Effector memory CD4-positive, alpha-beta T cell (primary cell): ENCODE measurements at places on chromosomes 1 and 21.

GRCh38 chr1:182114627-182115023, 53.1 kb upstream of the ZNF648 start:
- H3K36me3 ChIP-seq = no peaks in the 10 kb centered on the region
- H3K27ac ChIP-seq = no peak overlapping the region
- DNase-seq = no peak
- no peaks in the 10 kb centered on the region for H3K27me3 ChIP-seq
- H3K4me1 ChIP-seq = no peaks in the 10 kb centered on the region

DNA sequence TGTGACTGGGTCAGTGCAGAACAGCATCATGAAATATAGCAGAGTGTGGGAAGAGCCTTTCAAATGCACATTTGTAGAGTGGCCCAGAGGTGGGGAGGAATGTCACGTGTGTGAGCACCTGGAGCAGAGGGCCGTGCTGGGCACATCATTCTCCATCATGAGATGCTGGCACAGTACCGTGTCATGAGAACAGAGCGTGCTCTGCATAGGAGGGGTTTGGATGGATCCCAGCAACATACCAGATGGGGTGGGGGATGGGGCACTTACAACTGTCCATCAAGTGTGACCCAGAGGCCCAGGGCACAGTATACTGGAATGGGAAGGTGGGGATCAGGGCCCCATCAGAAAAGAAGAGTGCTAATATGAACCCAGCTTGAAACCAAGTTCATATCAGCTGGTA, 182.0 kb downstream of the LMX1A start:
- H3K4me3 ChIP-seq = no peak overlapping the region
- no peaks in the 10 kb centered on the region for H3K4me1 ChIP-seq
- no peak for DNase-seq
- H3K27ac ChIP-seq = no peak overlapping the region
- H3K27me3 ChIP-seq = no peaks in the 10 kb centered on the region
- no peaks in the 10 kb centered on the region for H3K36me3 ChIP-seq

GRCh38 chr1:41501581-41501980, 17.1 kb upstream of the EDN2 start:
- no peaks in the 10 kb centered on the region for H3K36me3 ChIP-seq
- no peak for DNase-seq
- no peak overlapping the region for H3K27ac ChIP-seq
- no peak overlapping the region for H3K4me3 ChIP-seq
- H3K4me1 ChIP-seq = no peaks in the 10 kb centered on the region
- H3K27me3 ChIP-seq = no peaks in the 10 kb centered on the region

- no peak overlapping the region for H3K27ac ChIP-seq
- no peaks in the 10 kb centered on the region for H3K27me3 ChIP-seq
- H3K36me3 ChIP-seq = no peaks in the 10 kb centered on the region
- DNase-seq = no peak
- H3K4me1 ChIP-seq = no peaks in the 10 kb centered on the region
These were observed 46.1 kb downstream of the PKN2 start for GRCh38 chr1:88730132-88730675.

- H3K36me3 ChIP-seq = no peaks in the 10 kb centered on the region
- DNase-seq = no peak
- H3K27me3 ChIP-seq = no peaks in the 10 kb centered on the region
- no peaks in the 10 kb centered on the region for H3K4me1 ChIP-seq
These were observed 172.5 kb upstream of the GALNT2 start for GRCh38 chr1:229894532-229894931.

DNA sequence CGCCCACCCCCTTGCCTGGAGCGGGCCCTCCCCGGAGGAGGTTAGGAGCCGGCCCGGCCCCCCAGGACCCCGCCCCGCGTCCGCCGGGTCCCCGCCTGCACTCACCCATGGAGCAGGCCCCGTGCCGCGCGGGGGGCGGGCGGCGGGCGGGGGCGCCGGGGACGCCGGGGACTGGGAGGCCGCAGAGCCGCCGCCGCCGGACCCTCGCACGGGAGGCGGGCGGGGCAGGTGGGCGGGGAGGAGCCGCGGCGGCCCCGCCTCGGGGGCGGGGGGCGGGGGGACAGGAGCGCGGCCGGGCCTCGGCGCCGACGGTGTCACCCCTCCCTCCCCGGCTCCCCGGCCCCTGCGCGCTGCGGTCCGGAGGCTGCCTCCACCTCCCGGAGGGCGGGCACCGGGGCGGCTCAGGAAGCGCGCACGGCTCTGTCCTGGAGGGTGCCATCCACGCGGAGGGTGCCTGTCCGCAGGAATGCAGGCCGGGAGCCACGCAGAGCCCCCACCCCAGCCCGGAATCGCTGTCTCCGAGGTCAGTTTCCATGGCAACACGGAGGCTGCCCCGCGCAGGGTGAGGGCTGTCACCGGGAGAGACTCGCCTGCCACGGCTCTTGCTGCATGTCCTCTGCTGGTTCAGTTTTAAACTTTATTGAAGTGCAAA, 5.9 kb upstream of the PLEKHG5 start:
- H3K4me1 ChIP-seq = peaks cover 15% of the 10 kb centered on the region
- no peaks in the 10 kb centered on the region for H3K36me3 ChIP-seq
- peak overlapping the region; percentile 45 for H3K27ac ChIP-seq
- no peaks in the 10 kb centered on the region for H3K27me3 ChIP-seq
- peak; percentile 44 for DNase-seq

DNA sequence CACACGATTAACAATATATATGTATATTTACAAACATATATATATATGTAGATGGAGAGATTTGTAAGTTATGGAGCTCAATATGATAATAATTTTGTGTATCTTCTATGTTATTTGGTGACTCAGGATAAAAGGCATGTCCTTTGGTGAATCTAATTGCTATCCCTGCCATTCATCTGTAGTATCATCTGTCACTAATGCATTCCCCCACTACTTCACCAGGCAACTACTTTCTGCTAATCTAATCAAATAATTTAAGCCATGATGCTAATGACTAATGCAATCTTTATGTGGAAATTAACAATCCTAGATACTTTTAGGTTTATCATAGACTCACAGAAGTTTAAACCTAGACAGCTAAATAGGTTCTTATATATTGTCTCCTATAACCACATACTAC, 1074.5 kb downstream of the PLA2G4A start:
- H3K4me1 ChIP-seq = no peaks in the 10 kb centered on the region
- no peaks in the 10 kb centered on the region for H3K27me3 ChIP-seq
- H3K27ac ChIP-seq = no peak overlapping the region
- no peaks in the 10 kb centered on the region for H3K36me3 ChIP-seq
- DNase-seq = no peak

DNA sequence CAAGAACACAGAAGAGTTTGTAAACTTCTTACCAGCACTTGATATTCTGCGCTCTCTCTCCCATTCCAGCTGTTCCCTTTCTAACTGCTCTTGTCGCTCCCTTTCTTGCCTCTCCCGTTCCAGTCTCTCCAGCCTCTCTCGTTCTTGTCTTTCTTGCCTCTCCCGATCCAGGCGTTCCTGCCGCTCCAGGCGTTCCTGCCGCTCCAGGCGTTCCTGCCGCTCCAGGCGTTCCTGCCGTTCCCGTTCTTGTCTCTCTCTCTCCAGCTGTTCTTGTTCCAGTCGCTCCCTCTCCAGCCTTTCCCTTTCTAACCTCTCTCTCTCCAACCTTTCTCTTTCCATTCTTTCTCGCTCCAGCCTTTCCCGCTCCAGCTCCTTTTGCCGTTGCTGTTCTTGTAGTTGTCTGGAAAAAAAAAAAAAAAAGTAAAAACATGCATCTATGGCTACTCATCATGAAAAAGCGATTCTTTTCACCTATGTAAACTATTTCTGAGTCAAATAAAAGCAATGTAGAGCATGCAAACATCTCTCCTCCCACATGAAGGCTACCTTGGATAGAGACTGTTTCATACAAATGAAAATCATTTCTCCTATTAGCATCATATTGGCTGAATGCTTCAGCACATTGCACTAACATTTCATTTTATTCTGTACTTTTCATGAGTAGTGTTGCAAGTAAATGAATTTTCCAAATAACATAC, 91.5 kb upstream of the LBR start:
- no peaks in the 10 kb centered on the region for H3K27me3 ChIP-seq
- no peaks in the 10 kb centered on the region for H3K4me1 ChIP-seq
- H3K4me3 ChIP-seq = no peak overlapping the region
- H3K36me3 ChIP-seq = no peaks in the 10 kb centered on the region

GRCh38 chr1:40665335-40666171, at the start of gene RIMS3:
RIMS3 (minus strand) TSS chr1:40665682; CDS start chr1:40641925, 23,757 bp downstream.
- no peak within 1 kb of the TSS for H3K27ac ChIP-seq
- DNase-seq = peak; percentile 79
- peak within 1 kb of the TSS; percentile 65 for H3K4me3 ChIP-seq
- no peaks in the 10 kb centered on the region for H3K36me3 ChIP-seq

- H3K4me3 ChIP-seq = no peak overlapping the region
- DNase-seq = no peak
- no peak overlapping the region for H3K27ac ChIP-seq
- H3K36me3 ChIP-seq = peaks cover 96% of the 10 kb centered on the region
- no peaks in the 10 kb centered on the region for H3K4me1 ChIP-seq
These were observed 36.7 kb downstream of the DHX9 start for GRCh38 chr1:182875889-182876288.
